Stimulated activated CD4-positive, alpha-beta T cell treated with anti-CD3 and anti-CD28 coated beads, TNF-alpha, amount 100 ng/mL, for 4 hours (primary cell): ENCODE measurements at places on chromosomes 5 and 9.

GRCh38 chr5:14108170-14108996 is 34.8 kb upstream of the TRIO start:
- DNase-seq: no peak

GRCh38 chr9:104934691-104935500 is 6.9 kb upstream of the ABCA1 start:
- no peak for DNase-seq

DNA sequence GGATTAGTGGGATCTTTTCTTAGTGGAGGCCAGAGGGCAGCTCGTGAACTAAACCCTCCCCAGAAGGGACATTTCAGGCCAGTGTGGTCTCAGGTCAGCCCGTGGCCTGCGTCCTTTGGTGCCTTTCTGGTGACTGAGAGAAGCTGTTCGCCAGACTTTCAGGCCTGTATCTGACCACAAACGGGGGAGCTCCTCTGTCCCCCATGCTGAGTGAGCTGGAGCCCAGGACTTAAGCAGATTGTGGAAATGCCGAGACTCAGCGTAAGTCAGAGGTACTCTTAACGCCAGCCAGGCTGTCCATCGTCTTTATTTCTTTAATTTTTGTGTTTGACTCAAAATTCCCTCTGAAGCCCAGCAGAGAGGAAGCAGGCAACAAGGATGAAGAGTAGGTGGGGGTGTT is 54.8 kb upstream of the NCS1 start:
- no peak for DNase-seq

DNA sequence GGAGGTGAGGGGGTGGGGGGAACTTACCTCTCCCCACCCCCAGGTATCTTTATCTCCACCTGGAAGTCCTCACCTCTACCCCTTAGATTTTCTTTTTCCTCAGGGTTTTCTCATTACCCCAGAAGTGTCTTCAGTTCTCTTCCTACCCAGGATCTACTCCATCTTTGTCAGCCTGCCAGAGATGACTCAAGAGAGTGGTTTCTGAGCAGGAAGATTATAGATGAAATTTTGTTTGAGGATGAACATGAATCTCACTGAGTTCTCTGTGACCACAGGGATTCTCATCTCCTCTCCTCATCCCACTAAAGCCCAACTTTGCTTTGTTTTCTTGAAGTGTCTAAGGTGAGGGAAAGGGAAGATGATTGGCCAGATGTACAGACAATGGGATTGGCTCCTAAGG is 5.2 kb upstream of the HINT2 start:
- no peak for DNase-seq

DNA sequence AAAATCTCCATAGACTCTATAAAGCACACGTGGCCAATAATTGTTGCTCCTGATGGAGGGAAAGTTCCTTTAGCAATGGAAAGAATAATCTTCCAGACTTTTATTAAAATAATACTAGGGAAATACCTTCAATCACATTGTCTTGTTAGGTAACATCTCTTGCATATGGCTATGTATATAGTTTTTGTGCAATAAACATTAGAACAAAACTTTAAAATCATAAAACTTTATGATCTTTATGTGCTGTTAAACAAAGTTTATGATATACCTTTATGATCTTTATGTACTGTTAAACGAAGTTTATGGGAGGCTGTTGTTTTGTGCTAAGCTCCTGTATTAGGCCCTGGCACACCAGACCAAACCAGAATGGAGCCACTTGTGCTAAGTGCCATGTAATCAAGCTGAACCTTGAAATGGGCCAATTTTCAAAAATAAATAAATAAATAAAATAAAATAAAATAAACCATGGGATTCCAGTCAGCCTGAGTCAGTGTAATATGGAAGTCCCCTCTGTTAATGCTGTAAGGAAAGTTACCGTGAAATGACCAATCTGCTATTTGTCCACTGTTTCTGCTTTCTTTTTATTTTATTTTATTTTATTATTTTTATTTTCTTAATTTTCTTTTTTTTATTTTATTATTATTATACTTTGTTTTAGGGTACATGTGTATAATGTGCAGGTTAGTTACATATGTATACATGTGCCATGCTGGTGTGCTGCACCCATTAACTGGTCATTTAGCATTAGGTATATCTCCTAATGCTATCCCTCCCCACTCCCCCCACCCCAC is 431.3 kb downstream of the SPATA31D1 start:
- no peak for DNase-seq

- no peak for DNase-seq
Measured at GRCh38 chr9:114289106-114289505, 33.8 kb upstream of the ORM1 start.

DNA sequence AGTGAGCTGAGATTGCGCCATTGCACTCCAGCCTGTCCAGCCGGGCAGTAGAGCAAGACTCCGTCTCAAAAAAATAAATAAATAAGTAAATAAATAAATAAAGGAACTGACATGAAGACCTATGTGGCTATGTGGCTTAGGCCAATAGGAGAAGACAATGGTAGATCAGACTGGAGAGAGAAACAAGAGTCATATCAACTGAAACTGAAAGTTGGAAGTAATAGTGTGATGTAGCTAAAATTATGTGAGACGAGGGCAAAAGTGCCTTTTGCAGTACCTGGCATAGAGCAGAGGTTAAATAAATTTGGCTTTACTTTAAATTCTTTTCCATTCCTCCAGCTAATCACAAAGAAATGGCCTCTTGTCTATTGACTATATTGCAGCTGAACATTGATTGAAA is 7.3 kb downstream of the FBP2 start:
- DNase-seq: no peak

- DNase-seq: no peak
Measured at GRCh38 chr5:15529821-15530220, 29.8 kb downstream of the FBXL7 start.
